ENCODE measurements at places on chromosomes 12 and 14.

GRCh38 chr14:23564181-23564812, 3.3 kb downstream of the AP1G2 start:
- no peak for DNase-seq

GRCh38 chr12:11768233-11768965, 118.9 kb downstream of the ETV6 start:
- no peak for DNase-seq

DNA sequence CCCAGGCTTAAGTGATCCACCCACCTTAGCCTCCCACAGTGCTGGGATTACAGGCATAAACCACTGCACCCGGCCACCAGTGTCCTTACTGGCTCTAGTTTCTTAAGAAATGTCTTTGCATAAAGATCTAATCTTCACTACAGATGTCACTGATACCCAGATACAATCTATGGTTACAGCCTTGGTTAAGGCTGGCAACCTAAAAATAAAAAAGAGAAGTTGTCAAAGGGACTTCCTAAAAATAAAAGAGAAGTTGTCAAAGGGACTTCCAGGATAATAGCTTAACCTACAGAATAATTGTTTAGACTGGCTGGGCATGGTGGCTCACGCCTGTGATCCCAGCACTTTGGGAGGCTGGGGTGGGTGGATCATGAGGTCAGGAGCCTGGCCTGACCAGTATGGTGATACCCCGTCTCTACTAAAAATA, 27.6 kb downstream of the ETFBKMT start:
- DNase-seq: no peak

GRCh38 chr12:47189728-47190127, 110.0 kb upstream of the AMIGO2 start:
- DNase-seq: no peak

DNA sequence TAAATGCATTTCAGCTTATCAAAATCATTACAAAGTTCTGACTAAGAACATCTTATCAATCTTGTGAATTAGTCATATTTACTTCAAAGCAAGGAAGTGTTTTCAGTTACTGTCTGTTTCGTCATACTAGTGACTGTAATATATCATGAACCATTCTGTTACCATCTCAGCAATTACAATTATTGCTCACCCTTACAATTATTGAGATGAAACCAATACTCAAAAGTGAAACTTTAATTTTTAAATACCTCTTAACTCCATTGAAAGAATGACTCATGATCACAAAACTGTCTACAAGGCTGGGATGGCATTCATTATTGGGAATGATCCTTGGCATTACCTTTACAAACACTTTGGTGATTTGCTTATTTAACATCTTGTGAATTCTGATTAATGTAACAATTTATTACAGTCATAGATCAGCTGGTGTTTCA, 90.3 kb downstream of the RPS6KA5 start:
- no peak for DNase-seq

GRCh38 chr12:109264095-109264942, 44.8 kb downstream of the FOXN4 start:
- peak; percentile 71 for DNase-seq

- peak; percentile 71 for DNase-seq
Measured at GRCh38 chr12:132487311-132487741, 2.6 kb upstream of the FBRSL1 start.

GRCh38 chr14:103581954-103582703, 19.4 kb downstream of the COA8 start:
- DNase-seq: no peak

- DNase-seq: no peak
Measured at GRCh38 chr12:57985685-57986084, 44.3 kb downstream of the ATP23 start.

GRCh38 chr12:66903782-66904396, 225.0 kb upstream of the GRIP1 start:
- DNase-seq: no peak

DNA sequence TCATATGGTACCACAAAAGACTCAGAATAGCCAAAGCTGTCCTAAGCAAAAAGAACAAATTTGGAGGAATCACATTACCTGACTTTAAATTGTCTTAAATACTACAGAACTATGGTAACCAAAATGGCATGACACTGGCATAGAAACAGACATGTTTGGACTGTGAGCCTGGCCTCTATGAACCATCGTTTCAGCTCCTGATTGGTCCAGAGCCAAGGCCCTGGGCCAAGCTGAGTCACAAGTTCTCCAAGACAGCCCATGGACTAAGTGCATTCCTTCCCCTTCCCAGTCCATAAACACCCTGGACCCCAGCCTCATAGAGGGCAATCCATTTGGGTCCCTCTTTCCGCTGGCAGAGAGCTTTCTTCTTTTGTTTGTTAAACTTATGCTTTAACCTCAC, 12.1 kb upstream of the PRR4 start:
- DNase-seq: no peak

GRCh38 chr12:61525331-61525730, 734.9 kb upstream of the USP15 start:
- no peak for DNase-seq
